PC-3 (cell line): ENCODE measurements at places on chromosomes 16 and 17. TPM values are rescaled to one million over a fixed set of nuclear protein-coding genes. Genes with fewer than 3 reads are reported as not detected.

MAP2K4 gene
- total RNA-seq: 33.9 and 35.5 TPM in 2 replicates

DNA sequence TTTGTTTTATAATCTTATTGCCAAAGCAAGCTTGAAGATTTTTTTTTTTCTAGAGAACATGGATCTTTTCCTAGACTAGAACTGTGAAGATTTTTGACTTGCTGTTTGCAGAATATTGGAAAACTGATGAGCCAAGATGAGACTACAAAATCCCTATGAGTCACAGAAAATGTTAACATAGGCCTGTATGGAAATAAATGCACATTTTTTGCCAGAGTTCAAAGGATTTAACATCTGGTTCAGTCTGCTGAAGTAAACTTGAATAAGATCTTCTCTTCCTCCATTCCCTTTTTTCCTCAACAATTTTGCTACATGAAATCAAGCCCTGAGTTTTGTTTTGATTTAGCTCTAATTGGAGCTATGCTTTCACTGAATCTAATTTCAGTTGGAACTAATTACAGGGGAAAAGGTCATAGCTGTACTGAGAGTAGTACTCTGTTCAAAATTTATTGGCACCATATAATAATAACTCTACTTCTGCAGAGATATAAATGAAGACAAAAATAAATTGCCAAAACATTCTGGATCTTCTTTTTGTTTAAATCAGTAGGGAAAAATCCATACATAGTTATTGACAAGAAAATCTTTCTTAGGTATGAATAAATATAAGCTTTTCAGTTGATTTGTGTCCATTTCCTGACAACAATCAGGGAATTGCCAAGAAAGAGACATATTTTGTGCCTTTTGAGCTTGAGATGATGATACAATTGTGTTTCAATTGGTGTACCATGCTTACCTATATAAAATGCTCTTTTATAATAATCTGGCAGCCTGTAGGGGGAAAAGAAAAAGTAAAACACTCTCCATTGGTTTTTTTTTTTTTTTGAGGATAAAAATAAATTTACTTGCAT lies 387.5 kb upstream of the GOT2 start:
- no peak for DNase-seq

- DNase-seq: peak; percentile 32
These were observed 172.4 kb downstream of the PMP22 start for GRCh38 chr17:15092762-15093161.

DNA sequence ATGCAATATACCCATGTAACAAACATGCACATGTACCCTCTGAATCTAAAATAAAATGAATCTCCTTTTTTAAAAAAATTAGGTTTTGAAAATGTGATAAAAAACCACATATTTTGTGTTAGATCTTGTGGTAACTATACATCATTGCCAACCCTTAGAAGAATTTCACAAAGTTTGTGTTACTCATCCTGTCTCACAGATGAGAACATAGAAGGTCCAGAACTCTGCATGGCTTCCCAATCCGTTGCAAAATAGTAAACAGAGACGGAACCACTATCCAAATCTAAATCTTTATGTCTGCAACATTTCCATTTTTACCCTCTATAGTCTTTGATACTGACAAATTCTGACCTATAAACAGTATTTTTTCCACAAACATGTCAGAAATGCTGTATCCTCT lies 759.9 kb downstream of the KCNJ2 start:
- DNase-seq: no peak

SLC39A11 gene
- total RNA-seq: 37.7 and 38.8 TPM in 2 replicates

- DNase-seq: no peak
These were observed 24.4 kb downstream of the RBL2 start for GRCh38 chr16:53458635-53459034.
